ENCODE measurements at places on chromosomes 7 and 10. TPM values are rescaled to one million over a fixed set of nuclear protein-coding genes. Genes with fewer than 3 reads are reported as not detected.
A peak's percentile ranks its signal among the peaks of the same experiment; 100 is the strongest.

DNA sequence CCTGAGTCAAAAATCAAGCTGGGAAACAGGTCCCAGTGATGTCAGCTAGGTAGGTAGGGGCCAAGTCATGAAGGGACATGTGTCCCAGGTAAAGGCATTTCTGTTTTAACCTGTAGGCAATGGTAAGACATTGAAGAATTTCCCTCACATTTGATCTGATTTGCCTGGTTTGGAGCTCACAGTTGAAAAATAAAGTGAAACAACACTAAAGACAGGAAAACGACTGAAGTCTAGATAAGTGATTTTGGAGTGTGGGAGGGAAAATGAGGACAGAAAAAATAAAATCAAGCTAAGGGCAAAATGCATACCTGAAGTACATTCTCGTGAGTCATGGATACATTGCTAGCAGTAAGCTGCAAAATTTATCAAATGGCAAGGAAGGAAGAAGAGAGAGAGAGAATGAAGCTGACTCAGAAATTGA is 169.9 kb downstream of the SKIDA1 start:
- no peaks in the 10 kb centered on the region for H3K36me3 ChIP-seq
- DNase-seq: no peak
- H3K4me3 ChIP-seq: no peak overlapping the region
- H3K27me3 ChIP-seq: no peaks in the 10 kb centered on the region
- no peak overlapping the region for H3K27ac ChIP-seq
- H3K4me1 ChIP-seq: no peaks in the 10 kb centered on the region

DNA sequence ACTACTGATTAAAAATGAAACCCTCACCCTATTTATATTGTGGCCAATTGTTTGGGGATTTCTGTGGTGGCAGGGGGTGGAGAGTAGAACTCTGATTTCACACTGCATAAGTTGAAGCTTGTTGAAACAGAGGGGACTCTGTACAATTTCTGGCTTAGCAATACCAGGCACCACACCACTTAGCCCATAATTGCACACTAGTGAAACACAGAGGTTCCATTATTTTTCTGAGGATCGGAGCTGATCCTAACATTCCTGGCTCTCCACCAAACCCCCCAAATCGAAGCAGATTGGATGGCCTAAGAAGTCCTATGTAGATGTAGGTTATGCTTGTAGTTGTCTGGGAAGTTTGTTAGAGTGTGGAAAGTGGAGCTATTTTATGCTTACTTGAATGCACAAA is 47.0 kb downstream of the PTN start:
- H3K4me3 ChIP-seq: no peak overlapping the region
- H3K27ac ChIP-seq: no peak overlapping the region
- no peaks in the 10 kb centered on the region for H3K36me3 ChIP-seq
- H3K4me1 ChIP-seq: no peaks in the 10 kb centered on the region

GRCh38 chr7:83011954-83012353 is 150.7 kb downstream of the PCLO start:
- no peak overlapping the region for H3K4me3 ChIP-seq
- H3K27me3 ChIP-seq: no peaks in the 10 kb centered on the region
- no peaks in the 10 kb centered on the region for H3K4me1 ChIP-seq
- DNase-seq: no peak

GRCh38 chr7:106420736-106421135 is 136.0 kb upstream of the NAMPT start:
- H3K36me3 ChIP-seq: peaks cover 25% of the 10 kb centered on the region
- no peak for DNase-seq
- peak overlapping the region; percentile 74 for H3K27ac ChIP-seq

DNA sequence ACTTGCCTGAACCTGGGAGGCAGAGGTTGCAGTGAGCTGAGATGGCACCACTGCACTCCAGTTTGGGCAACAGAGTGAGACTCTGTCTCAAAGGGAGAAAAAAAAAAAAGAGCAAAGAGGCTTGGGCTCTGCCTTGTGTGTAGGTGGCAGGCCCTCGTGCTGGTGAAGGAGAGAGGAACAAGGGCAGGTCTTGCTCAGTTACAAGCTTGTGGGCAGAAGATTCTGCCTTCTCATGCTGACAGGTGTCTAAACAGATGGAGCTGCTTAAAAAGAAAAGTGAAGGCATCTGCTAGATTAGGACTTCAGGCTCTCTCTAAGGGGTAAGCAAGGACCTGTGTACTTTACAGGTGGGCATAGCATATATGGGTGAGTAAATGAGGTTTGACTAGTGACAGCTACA is 65.5 kb upstream of the TRIM8 start:
- H3K4me1 ChIP-seq: peaks cover 18% of the 10 kb centered on the region
- no peaks in the 10 kb centered on the region for H3K36me3 ChIP-seq
- H3K27ac ChIP-seq: no peak overlapping the region
- H3K27me3 ChIP-seq: no peaks in the 10 kb centered on the region
- H3K4me3 ChIP-seq: no peak overlapping the region

GRCh38 chr7:34282271-34282670 is 375.7 kb upstream of the NPSR1 start:
- H3K4me3 ChIP-seq: no peak overlapping the region
- no peaks in the 10 kb centered on the region for H3K36me3 ChIP-seq
- H3K4me1 ChIP-seq: no peaks in the 10 kb centered on the region
- H3K27me3 ChIP-seq: no peaks in the 10 kb centered on the region

- DNase-seq: no peak
- no peaks in the 10 kb centered on the region for H3K36me3 ChIP-seq
- H3K27me3 ChIP-seq: no peaks in the 10 kb centered on the region
- no peak overlapping the region for H3K4me3 ChIP-seq
- no peaks in the 10 kb centered on the region for H3K4me1 ChIP-seq
These were observed 1017.6 kb downstream of the TYW1 start for GRCh38 chr7:68014031-68014736.

- no peak overlapping the region for H3K4me3 ChIP-seq
- H3K36me3 ChIP-seq: no peaks in the 10 kb centered on the region
- DNase-seq: no peak
- peaks cover 20% of the 10 kb centered on the region for H3K27me3 ChIP-seq
- no peaks in the 10 kb centered on the region for H3K4me1 ChIP-seq
These were observed 182.3 kb upstream of the C7orf33 start for GRCh38 chr7:148408307-148408706.

- no peak overlapping the region for H3K4me3 ChIP-seq
- H3K36me3 ChIP-seq: no peaks in the 10 kb centered on the region
- no peak overlapping the region for H3K27ac ChIP-seq
- no peaks in the 10 kb centered on the region for H3K27me3 ChIP-seq
These were observed 8.8 kb downstream of the MICALL2 start for GRCh38 chr7:1450431-1450830.

GRCh38 chr10:26806557-26806956 is 54.2 kb downstream of the ABI1 start:
- no peaks in the 10 kb centered on the region for H3K27me3 ChIP-seq
- H3K27ac ChIP-seq: peak overlapping the region; percentile 22
- H3K4me3 ChIP-seq: no peak overlapping the region
- no peak for DNase-seq

DNA sequence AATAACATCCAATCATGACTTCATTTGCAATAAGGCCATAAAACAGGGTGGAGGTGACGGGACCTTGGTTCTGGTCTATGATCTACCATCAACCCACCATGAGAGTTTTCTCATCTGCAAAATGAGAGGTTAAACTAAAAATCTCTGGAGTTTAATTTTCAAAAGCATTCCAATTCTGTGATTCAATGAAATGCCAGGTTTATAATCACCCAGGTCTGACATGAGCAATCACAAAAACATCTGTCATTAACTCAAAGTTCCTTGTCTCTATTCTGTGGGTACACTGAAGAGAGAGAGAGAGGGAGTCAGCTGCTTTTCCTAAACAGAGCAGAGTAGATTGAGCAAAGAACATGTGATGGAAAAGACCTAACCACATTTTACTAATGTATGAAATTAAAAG is 75.4 kb downstream of the NUDCD3 start:
- DNase-seq: no peak
- peaks cover 26% of the 10 kb centered on the region for H3K4me1 ChIP-seq
- H3K36me3 ChIP-seq: peaks cover 49% of the 10 kb centered on the region
- no peaks in the 10 kb centered on the region for H3K27me3 ChIP-seq
- H3K4me3 ChIP-seq: no peak overlapping the region

DNA sequence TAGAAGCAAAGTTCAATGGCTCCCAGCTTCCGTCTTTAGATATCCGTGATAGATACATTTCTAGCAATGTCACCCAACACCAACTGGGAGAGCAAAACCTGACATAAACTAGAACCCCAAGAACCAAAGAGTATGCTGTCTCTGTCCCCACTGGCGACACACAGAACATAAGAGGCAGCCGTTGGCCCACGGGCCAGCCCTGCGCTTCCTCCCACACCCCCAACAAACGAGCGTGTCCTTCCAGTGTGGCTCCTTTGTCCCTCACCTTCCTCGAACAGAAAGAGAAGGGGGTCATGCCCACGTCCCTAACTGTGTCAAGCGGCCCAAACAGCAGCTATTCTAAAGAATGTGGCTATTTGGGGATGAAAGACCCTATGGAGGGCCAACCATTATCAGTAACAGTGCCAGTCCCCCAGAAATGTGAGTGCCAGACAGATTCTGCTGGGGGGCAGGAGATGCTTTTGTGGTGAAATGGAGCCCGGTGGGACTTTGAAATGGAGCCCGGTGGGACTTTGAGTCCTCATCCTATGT is 171.9 kb downstream of the USP6NL start:
- H3K4me3 ChIP-seq: no peak overlapping the region
- H3K36me3 ChIP-seq: no peaks in the 10 kb centered on the region
- H3K27me3 ChIP-seq: no peaks in the 10 kb centered on the region
- H3K4me1 ChIP-seq: peaks cover 19% of the 10 kb centered on the region

DNA sequence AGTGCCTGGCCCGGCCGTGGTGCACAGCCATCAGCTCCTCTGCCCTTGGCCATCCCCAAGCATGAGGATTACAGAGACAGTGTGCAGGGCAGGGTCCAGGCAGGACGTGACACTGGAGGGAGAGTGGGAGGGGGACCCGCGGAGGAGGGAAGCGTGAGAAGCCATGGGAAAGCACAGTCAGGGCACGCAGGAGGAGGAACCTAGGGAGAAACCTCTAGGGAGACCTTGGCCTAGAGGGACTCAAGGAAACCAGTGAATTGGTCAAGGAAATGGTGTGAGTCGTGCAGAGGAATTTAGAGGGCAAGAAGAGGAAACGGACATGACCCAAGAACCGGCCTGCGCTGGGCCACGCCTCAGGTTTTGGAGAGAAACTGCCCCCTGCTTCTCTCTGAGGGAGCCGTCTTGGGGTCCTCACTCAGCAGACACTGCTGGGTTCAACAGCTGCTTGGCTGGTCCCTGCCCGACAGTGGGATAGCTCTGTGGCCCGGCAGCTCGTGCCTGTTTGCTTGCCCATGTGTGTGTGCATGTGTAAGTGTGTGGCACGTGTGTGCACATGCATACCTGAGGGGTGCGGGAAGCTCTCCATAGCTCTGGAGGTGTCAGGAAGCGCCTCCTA is 3.2 kb downstream of the OPN4 start:
- no peaks in the 10 kb centered on the region for H3K36me3 ChIP-seq
- H3K27ac ChIP-seq: no peak overlapping the region
- no peaks in the 10 kb centered on the region for H3K27me3 ChIP-seq
- H3K4me1 ChIP-seq: no peaks in the 10 kb centered on the region
- H3K4me3 ChIP-seq: no peak overlapping the region

GRCh38 chr10:104123397-104123796 is 1.4 kb downstream of the SFR1 start:
- peak overlapping the region; percentile 90 for H3K4me3 ChIP-seq
- no peak overlapping the region for H3K27ac ChIP-seq
- peaks cover 24% of the 10 kb centered on the region for H3K36me3 ChIP-seq
- peaks cover 40% of the 10 kb centered on the region for H3K4me1 ChIP-seq

GRCh38 chr7:27600247-27600646 is 62.4 kb downstream of the HIBADH start:
- H3K4me1 ChIP-seq: no peaks in the 10 kb centered on the region
- H3K4me3 ChIP-seq: no peak overlapping the region
- no peaks in the 10 kb centered on the region for H3K27me3 ChIP-seq
- no peak for DNase-seq
- no peak overlapping the region for H3K27ac ChIP-seq
- H3K36me3 ChIP-seq: peaks cover 11% of the 10 kb centered on the region

GRCh38 chr10:130627346-130628045 is 491.3 kb downstream of the GLRX3 start:
- H3K4me1 ChIP-seq: peaks cover 2% of the 10 kb centered on the region
- no peak overlapping the region for H3K4me3 ChIP-seq
- peaks cover 17% of the 10 kb centered on the region for H3K27me3 ChIP-seq

- no peak overlapping the region for H3K27ac ChIP-seq
- H3K27me3 ChIP-seq: peaks cover 19% of the 10 kb centered on the region
- H3K4me1 ChIP-seq: peaks cover 6% of the 10 kb centered on the region
- peaks cover 4% of the 10 kb centered on the region for H3K36me3 ChIP-seq
- DNase-seq: no peak
These were observed 98.7 kb upstream of the ADO start for GRCh38 chr10:62705789-62706188.

GRCh38 chr7:133512560-133512959 is 259.7 kb downstream of the EXOC4 start:
- H3K27me3 ChIP-seq: no peaks in the 10 kb centered on the region
- H3K4me1 ChIP-seq: no peaks in the 10 kb centered on the region
- H3K4me3 ChIP-seq: no peak overlapping the region

DNA sequence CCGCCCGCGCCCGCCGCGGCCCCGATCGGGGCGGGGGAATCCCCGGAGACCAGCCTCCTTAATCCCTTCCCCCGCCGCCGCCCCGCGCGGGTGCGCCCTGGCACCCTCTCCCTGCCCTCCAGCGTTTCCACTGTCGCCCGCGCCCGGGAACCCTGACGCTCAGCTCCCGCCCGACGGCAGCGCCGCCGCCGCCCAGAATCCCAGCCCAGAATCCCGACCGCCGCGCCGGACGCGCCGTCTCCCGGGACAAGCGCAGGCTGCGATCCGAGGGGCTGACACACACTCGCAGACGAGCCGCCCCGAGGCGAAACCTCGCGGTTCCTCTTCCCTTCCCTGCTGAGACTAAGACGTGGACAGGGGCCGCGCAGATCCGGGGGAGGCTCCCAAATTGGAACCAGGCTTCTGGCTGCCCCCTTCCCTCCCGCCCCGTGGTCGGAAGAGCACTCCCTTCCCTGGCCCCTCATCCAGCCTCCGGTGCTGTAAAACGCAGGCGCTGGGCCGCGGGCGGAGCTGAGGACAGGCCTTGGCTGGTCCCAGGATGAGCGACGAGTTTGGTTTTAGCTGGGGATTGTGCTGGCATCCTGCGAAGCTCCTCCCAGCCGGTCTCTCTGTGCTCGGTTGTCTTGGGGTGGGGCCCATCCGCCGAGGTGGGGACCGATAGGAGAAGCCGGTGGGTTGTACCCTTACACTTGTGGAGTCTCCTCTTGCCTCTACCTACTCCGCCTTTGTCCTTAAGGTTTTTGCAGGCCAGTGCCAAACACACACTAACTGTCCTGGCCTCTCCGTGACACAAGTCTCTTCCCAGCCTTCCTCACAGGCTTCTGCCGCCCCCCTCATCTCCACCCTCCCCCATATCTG is 1.1 kb downstream of the MARVELD1 start:
- H3K4me1 ChIP-seq: peaks cover 10% of the 10 kb centered on the region
- peak overlapping the region; percentile 94 for H3K27ac ChIP-seq
- H3K27me3 ChIP-seq: peaks cover 27% of the 10 kb centered on the region
- H3K4me3 ChIP-seq: peak overlapping the region; percentile 96
- peak; percentile 20 for DNase-seq
- peaks cover 4% of the 10 kb centered on the region for H3K36me3 ChIP-seq

GRCh38 chr7:91083855-91084644 is 180.2 kb upstream of the FZD1 start:
- no peak overlapping the region for H3K27ac ChIP-seq
- DNase-seq: peak; percentile 5
- H3K36me3 ChIP-seq: no peaks in the 10 kb centered on the region
- H3K4me3 ChIP-seq: no peak overlapping the region

The GNGT1 gene
- total RNA-seq: not detected

The OR2A5 gene
- not detected for total RNA-seq

The USP6NL gene
- 5.5 TPM for total RNA-seq

The NET1 gene
- 30.7 TPM for total RNA-seq

The SLC29A4 gene
- total RNA-seq: 1.6 TPM

The HTRA1 gene
- total RNA-seq: not detected

The DDC gene
- total RNA-seq: 1.1 TPM

The VDAC2 gene
- 266 TPM for total RNA-seq

The SPDYE6 gene
- total RNA-seq: not detected

The C10orf67 gene
- total RNA-seq: 0.45 TPM
